Stimulated activated CD4-positive, alpha-beta T cell treated with anti-CD3 and anti-CD28 coated beads, TNF-alpha, amount 100 ng/mL, for 1 hour (primary cell): ENCODE measurements at places on chromosomes 7 and 10.
A peak's percentile ranks its signal among the peaks of the same experiment; 100 is the strongest.

- DNase-seq: no peak
These were observed 327.0 kb downstream of the RNLS start for GRCh38 chr10:88256013-88256680.

DNA sequence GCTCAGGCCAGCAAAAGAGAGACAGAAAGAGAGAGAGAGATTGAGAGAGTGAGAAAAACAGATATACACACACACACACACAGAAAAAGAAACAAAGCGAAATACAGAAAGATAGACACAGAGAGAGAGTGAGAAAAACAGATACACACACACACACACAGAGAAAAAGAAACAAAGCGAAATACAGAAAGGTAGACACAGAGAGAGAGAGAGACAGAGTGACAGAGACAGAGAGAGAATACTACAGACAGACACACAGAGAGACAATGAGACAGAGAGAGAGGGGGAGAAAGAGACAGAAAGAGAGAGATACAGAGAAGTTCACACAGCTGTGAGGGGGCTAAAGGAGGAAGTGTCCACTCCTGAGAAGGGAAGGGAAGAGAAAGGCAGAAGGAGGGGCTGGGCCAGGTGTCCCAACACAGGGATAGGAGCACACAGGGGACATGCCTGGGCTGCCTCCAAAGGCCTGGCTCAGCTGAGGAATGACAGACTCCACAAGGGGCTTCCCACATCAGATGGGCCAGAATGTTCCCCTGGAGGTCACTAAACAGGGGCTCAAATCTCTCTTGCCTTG lies 4.3 kb downstream of the GCK start:
- DNase-seq: no peak

DNA sequence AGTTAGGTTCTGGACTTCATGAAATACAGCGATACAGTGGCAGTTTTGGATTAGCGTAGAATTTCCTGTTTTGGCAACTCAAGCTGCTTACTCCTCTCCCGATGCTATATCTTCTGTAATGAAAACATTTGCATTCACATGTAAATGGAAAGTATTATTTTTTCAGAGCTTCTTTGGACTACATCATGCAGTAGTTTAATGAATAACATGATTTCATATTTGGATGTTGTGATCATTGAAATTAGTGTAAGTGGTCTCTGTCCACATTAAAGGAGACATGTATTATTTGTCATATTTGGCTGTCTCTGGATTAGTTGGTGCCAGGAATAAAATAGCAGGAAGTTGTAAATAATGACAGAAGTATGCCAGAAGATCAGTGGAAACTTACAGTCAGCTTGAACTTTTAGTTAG lies 331.6 kb downstream of the GFRA1 start:
- no peak for DNase-seq

DNA sequence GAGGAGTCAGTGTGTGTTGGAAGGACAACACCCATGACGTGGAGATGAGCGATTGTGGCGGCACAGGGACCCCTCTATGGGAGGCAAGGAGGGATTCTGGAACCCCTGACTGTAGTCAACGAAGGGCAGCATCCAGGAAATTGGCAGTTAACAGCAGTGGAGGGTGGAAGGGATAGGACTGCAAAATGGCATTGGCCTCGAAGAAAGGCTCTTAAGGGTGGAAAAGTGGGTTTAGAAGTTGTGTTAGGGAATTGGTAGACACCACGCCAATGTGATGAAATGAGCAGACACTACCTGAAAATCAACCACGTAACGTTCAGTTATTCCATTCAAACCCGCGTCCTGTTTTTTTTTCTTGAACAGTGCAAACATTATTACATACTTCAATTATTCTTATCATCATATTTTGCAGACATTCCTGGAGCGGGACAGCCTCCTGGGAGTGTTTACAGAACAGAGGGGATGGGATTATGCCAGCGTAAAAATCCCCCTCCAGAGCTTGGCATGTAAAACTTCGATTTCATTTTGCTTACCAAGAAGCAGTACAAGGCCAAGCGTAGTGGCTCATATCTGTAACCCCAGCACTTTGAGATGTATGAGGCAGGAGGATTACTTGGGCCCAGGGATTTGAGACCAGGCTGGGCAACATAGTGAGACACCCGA lies 272.1 kb downstream of the WDR37 start:
- DNase-seq: no peak

DNA sequence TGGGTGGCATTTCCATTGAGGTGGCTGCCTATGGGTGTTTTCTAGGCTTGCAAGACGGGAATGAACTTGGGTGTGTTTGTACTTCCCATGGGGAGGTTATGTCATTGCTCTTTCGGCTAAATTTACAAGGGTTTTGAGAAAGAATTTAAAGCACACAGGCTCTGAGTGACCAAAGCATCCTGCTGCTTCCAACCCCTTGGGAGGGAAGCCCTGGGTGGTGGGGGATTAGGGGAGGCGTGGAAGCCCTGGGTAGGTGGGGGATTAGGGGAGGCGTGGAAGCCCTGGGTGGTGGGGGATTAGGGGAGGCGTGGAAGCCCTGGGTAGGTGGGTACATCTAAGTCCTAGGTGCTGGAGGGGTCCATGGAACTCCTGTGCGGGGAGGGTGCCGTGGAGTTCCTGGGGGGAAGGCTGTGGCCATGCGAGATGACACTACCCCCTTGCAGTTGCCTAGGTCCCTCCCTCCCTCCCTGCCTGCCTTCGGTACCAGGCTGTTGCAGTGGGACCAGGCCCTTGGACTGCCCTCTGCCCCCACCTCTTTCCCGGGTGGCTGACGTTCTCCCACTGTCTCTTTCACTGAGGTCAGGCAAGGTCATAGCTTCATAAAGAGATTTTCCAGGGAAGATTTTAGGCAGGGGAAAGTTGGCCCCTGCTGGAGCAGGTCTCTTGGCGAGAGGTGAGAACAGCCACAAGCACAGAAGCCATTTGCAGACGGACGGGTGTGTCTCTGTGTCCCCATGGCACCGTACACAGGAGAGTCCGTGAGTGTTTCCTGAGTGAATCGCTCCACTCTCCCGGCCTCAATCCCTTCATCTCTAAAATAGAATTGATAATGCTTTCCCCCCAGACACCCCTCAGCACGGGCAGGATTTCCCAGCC lies 19.5 kb downstream of the PRF1 start:
- DNase-seq: no peak

GRCh38 chr10:18195060-18195799 lies 55.0 kb downstream of the CACNB2 start:
- DNase-seq: no peak

- DNase-seq: no peak
These were observed 1042.0 kb downstream of the GRM8 start for GRCh38 chr7:126210707-126211106.

DNA sequence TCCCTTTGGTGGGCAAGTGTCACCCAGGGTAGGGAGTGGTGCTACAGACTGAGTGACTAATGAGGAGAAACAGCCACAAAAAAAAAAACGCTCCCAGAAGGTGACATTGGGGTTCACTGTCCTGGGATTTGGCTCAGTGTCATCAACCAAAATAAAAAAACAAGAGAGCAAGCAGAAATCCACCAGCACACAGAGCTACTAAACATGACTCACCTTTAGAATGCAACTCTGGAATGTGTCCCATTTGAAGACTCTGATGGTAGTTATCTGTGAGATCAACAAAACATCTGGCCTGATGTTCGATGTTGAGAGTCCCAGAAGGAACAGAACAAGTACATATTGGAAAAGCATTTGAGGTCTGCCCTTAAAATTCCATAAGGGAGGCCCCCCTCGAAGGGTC lies 200.3 kb upstream of the LYZL2 start:
- DNase-seq: no peak

DNA sequence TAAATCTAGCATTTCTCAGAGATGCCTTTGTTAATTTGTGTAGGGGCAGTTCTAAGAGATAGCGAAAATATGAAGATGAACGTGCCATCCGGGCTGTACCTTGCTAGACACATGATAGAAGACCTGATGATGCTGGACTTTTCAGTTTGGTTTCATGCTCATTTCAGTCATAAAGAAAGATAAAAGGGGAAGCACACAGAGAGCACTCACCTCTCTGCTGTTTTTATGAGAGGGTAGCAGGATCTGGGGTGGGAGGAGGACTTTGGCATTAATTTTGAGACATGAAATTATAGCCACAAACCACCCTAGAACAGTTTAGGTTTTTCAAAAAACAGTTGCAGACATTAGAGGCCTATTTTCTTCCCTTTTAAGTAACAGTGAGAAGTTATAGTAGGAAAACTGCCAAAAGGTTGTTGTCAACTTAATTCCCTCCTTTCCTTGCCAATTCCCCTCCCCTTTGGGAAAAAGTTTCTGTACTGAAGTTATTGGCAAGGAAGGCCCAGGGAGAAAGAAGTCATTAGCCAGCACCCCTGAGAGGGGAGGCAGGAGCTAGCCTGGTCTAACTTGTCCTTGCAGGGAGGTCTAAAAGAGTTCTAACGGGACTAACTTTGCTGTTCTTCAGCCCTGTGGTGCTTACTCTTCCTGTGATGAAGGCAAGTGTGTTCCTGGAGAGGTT lies 2.6 kb downstream of the ST7 start:
- no peak for DNase-seq

DNA sequence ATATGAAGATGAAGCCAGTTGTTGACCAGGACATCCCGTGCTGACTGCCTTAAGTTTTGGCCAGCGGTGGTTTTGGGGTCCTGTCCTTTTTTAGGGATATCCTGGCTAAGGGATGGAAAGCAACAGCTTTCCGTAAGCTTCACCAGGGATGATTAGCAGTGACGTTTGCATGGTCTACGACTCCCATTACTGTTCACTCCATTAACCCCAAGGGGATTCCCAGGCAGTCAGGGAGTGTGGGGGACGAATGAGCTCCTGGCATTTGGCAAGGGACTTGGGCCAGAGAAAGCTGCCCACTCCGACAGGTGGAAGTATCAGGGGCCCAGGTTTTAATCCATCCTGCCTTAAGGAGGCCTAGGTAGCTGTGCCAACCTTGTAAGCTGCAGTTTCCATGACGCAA lies 66.8 kb downstream of the ITGB1 start:
- DNase-seq: no peak

GRCh38 chr10:129707406-129708388 lies 240.7 kb downstream of the MGMT start:
- DNase-seq: no peak

DNA sequence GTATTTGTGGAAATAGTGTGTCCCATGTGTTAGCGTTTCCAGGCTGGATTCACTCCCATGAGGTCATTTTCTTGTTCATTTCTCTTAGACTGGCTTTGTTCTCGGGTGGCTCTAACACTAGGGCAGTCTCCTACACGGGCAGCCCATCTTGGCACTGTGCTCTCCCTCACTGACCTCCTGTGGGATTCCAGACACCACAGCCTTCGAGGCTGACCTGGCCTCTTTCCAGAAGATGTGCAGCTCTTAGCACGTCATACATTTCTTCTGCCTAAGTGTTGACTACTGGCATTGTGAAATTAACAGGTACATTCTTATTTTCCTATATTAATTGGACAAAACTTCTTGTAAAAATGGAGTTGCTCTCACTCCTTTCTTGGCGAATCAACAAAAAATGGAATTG lies 72.8 kb downstream of the INSYN2A start:
- DNase-seq: no peak

DNA sequence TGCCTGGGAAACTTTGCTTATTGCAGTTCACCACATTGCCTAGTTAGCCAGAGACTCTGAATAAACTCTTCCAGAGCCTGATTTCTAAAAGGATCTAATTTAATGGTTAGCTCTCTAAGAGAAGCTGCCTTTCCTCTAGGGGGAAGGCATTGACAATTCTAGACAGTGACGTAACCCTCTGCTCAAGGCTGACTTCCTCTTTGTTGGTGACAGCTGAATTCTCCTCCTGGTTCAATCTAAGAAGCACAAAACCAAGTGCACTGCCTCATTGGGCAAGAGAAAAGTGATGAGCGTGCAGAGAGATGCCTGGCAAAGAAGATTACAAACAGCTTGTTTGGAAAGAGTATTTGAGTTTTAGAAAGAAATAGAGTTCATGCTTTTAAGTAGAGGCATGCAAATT lies 102.7 kb downstream of the MACC1 start:
- DNase-seq: no peak

- no peak for DNase-seq
These were observed 219.2 kb upstream of the ZNF32 start for GRCh38 chr10:43867667-43868565.

GRCh38 chr10:79137826-79138225 lies 69.1 kb downstream of the ZMIZ1 start:
- DNase-seq: peak; percentile 8

GRCh38 chr7:106199813-106200364 lies 84.9 kb downstream of the NAMPT start:
- DNase-seq: no peak

- DNase-seq: no peak
These were observed 105.9 kb downstream of the AASS start for GRCh38 chr7:122038134-122038533.

- no peak for DNase-seq
These were observed 76.5 kb downstream of the PRKAG2 start for GRCh38 chr7:151800391-151800790.

GRCh38 chr7:47449810-47450590 lies 131.9 kb downstream of the TNS3 start:
- DNase-seq: no peak

GRCh38 chr10:11689945-11690736 lies 52.0 kb upstream of the ECHDC3 start:
- DNase-seq: no peak

- DNase-seq: no peak
These were observed 589.2 kb downstream of the INHBA start for GRCh38 chr7:41113719-41114118.

DNA sequence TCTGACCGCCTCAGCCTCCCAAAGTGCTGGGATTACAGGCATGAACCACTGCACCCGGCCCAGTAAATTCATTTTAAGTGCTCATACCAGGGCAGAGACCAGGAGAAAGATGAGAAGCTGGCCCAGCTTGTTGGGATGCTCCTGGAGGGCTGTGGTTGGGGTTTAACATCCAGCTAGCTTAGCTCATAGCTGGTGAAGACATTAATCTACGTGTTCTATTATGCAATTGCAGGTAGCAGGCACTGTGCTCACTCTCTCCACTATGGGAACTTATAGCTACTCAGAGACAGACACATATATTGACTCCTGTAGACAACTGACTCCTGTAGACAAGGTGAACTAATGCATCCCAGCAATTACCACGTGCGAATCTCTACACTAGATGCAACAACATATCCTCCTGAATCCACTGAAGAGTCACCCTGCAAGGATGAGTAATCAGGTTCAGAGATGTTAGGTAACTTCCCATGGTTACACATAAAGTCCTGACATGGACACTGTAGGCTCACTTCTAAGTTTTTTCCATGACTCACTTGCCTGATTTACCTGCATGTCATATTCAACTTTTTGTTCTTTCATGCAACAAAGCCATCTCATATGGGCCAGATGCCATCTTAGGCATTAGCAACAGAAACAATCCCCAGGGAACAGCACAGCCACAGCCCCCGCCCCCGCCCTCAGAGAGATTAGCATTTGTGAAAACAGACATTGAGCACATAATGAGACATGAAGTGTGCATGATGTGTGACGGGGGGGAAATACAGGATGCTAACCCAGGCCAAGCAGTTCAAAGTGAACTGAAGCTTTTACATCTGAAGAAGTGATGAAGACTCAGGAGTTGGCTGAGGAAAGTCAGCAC lies 37.2 kb downstream of the ERLIN1 start:
- DNase-seq: no peak

GRCh38 chr7:34365611-34366010 lies 292.4 kb upstream of the NPSR1 start:
- no peak for DNase-seq

GRCh38 chr7:155893176-155893575 lies 80.9 kb upstream of the SHH start:
- no peak for DNase-seq

GRCh38 chr10:77392236-77392721 lies 245.3 kb downstream of the KCNMA1 start:
- no peak for DNase-seq

- DNase-seq: no peak
These were observed 305.1 kb downstream of the DNAJB6 start for GRCh38 chr7:157641866-157642265.
